Central memory CD4-positive, alpha-beta T cell (primary cell): ENCODE measurements at places on chromosomes 7 and 10.
A peak's percentile ranks its signal among the peaks of the same experiment; 100 is the strongest.

DNA sequence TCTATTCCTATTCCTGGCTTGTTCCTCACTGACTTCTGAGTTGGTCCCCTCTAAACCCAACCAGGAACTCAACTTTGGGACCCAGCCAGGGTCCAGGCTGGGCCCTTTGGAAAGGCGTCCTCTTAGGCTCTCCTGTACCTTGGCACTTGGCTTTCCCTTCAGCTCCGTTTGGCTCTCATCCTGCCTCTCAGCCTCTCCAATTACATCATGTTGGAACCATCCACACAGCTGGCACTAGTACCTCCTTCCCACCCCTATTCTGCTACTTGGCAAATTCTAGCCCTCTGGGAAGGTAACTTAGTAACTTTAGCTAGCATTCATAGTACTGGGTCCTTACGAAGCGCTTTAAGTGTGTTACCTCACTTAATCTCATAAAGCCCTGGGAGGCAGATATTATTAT, 205.3 kb upstream of the HABP2 start:
- no peak for DNase-seq

- no peak for DNase-seq
These were observed 98.4 kb upstream of the FZD1 start for GRCh38 chr7:91165846-91166230.

GRCh38 chr10:6408799-6409198, 171.3 kb downstream of the PRKCQ start:
- no peak for DNase-seq

DNA sequence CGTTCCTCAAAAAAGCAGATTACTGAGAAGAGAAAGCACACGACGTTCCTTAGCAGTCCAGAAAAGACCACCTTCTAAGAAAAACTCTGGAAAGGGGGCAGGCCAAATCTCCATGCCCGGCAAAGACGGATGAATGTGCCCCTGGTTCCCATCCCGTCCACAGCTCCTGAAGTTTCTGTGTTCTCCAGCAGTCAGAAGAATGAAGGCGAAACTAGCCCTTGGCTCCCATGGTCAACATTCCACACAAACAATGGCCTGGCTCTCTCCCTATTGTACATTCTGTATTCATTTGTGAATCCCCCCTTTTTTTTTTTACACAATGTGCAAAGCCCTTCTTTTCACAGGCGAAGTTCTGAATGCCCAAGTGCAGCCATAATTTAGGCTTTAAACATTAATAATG, 5.3 kb downstream of the CTBP2 start:
- DNase-seq, result no peak

DNA sequence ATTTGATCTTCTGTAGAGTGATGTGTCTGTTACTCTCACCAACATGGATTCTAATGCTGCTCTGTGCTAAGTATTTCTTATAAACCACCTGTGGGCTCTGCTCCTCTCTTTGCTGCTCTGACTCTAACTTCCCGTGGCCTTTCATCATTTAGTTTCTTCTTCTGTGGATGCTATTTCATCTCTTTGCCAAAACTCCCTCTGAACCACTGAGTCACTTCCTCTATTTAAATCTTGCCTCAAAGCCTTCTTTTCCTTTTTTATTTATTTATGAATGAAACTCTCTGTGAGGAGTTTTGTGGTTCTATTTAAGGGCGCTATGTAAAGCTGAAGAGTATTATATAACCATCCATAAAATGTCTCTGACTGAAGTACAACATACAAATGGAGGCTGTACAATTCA, 538.5 kb downstream of the SUGCT start:
- DNase-seq, result no peak

- DNase-seq, result no peak
These were observed 187.8 kb downstream of the PPP1R17 start for GRCh38 chr7:31874631-31875386.

DNA sequence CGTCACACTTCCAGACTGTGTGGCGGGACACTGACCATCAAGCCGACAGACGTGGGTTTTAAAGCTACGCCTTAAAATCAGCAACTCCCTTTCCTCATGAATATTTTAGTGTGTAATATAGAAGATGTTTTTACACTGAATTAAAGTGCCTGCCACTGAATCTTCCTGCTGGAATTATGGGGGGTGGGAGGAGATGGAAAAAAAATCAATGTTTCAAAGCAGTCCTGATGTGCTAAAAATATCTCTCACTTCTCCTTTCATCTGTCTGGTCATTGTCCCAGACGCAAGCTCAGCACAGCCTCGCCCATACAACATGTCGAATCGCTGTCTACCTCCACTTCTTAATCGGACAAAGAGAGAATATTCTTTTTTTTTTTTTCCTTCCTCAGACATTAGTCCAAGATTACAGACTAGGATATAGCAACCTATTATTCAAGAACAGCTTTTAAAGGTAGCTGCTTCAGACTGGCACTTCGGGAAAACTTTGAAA, 165.1 kb upstream of the KLF14 start:
- no peak for DNase-seq

DNA sequence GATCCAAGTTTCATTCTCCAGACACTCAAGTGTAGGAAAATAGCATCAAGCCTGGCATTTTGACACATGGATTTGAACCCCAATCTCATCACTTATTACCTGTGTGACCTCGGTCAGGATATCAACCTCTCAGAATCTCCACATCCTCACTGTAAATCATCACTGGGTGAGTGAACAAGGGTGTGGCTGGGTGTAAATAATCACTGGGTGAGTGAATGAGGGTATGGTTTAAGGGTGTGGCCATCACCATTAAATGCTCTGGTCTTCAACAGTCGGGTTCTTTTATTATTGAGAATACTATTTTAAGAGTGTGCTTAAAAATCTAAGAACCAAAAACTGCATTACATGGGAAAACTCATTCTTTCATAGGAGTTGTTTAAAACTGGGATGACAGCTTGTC, 200.1 kb downstream of the DOCK4 start:
- DNase-seq, result no peak

DNA sequence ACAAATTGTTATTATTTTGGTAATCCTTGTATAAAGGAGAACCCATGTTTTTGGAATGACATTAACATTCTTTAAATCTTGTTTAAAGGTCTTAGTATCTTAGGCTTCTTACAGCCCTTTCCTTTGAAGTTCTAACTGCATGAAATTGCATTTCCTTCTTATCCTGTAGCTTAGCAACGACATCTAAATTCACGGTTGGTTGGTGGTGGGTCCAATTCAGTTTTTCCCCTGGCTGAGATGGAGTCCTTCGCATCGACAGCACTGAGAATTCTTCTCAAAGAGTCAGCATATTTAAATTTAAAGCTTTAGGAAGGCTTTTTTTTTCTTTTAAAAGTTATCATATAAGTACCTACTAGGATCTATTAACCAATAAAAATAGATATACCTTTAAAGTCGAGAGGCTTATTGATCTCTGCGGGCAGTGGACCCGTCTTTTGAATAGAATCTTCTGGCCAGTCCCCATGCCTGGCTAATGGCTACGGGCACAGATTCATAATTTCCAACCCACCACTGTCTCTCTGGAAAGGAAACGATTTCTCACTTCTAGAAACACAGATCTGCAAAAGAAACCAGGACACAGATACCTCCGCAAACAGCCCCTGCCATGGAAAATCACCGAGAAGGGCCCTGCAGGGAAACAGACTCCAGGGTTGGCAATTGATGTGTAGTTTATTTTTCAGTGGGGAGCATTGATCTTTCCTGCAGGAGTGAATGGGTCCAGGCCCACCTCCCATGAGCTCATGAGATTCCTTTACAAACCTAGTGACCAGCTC, 63.4 kb downstream of the RAMP3 start:
- DNase-seq, result no peak

GRCh38 chr7:135260930-135261721, 27.5 kb downstream of the STRA8 start:
- no peak for DNase-seq

DNA sequence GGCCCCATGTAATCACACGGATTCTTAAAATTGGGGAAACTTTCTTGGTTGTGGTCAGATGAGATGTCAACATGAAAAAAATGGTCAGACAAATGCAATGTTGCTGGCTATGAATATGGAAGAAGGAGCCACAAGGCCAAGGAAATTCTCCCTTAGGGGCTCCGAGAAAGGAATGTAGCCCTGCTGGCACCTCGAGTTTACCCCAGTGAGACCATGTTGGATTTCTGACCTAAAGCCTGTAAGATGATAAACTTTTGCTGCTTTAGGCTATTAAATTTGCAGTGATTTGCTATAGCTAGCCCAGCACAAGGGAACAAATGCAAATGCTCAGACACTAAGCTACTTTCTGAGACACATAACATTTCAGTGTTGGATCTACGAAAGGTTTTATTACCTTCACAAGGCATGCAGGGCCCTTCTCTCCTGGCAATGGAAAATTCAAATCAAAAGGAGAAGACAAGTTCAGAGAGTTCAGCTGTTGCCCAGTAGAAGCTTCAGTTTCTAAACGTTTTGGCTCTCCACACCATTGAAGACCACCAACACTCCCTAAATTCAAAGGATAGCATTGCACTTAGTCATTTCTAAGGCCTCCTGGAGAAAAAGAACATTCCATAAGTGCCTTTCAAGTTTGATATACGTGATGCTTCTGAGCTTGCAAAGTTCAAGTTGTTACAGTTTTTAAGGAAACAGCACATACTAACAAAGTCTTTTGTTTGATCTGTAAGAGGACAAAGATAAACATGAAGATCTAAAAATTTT, 23.4 kb downstream of the MCMBP start:
- no peak for DNase-seq

- DNase-seq, result no peak
These were observed 1.0 kb upstream of the DENND2A start for GRCh38 chr7:140641524-140642195.

- no peak for DNase-seq
These were observed 4.0 kb downstream of the TNRC18 start for GRCh38 chr7:5419539-5420066.

GRCh38 chr10:71216363-71216695, 4.0 kb downstream of the UNC5B start:
- DNase-seq, result no peak

- peak; percentile 28 for DNase-seq
These were observed 66.7 kb downstream of the CREB3L2 start for GRCh38 chr7:137934941-137935883.

GRCh38 chr7:55590517-55591281, 18.4 kb upstream of the VOPP1 start:
- DNase-seq, result no peak

- DNase-seq, result no peak
These were observed 110.0 kb upstream of the MYO3A start for GRCh38 chr10:25824050-25824449.

GRCh38 chr7:34190299-34190698, 285.0 kb downstream of the BMPER start:
- no peak for DNase-seq

DNA sequence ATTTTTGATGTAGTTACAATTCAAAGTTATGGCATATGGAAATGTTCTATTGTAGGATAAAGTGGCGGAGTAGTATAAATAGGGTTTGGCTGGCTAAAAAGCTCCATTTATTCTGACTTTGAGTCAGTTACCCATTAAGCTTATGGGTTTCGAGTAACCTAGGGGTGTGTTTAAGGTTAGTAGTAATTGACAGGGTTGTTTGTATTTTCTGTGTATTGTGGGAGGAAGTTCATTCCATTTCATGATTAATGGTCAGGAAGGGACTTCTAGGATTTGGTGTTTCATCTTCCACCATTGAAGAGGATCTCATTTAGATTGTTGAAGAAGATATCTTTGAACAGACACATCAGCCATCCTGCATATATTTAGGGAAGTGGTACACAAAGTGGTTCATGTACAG, 75.0 kb downstream of the BICC1 start:
- no peak for DNase-seq
